ENCODE measurements at places on chromosomes 7 and 10.

GRCh38 chr10:90871766-90872647 lies at the start of gene RPP30:
RPP30 (plus strand) TSS chr10:90871974; CDS start chr10:90871987, 13 bp downstream.
- peak; percentile 96 for DNase-seq

DNA sequence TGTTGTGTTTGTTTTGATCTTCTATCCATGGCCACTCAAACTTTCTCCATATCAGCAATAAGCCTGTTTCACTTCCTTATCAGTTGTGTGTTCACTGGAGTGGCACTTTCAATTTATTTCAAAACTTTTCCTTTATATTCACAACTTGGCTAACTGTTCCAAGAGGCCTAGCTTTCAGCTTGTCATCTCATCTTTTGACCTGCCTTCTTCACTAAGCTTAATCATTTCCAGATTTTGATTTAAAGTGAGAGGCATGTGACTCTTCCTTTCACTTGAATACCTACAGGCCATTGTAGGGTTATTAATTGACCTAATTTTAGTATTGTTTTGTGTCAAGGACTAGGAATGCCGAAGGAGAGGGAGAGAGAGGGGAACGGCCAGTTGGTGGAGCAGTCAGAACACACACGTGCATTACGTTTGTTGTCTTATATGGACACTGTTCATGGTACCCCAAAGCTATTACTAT lies 5.5 kb upstream of the GNAT3 start:
- DNase-seq, result no peak

GRCh38 chr10:24305551-24306506 lies 96.9 kb downstream of the KIAA1217 start:
- no peak for DNase-seq

DNA sequence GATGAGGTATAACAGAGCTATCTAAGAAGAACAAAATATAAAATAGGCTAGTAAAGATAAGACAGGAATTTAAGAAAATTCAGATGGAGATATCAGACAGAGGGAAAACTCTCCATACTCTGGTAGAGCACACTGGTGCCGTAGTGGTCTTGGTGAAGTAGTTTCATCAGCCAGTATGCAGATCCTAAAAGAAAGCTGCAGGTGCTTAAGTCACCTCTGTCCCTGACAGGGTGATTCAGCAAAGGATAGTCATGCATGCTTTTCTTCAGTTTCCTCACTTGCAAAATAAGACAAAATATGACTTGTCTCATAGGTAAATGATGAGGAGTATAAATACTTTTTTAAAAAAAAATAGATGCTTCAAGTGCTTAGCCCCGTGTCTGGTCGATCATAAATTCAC lies 794.9 kb downstream of the TNS3 start:
- no peak for DNase-seq

GRCh38 chr7:137695942-137696341 lies 150.8 kb downstream of the DGKI start:
- no peak for DNase-seq

DNA sequence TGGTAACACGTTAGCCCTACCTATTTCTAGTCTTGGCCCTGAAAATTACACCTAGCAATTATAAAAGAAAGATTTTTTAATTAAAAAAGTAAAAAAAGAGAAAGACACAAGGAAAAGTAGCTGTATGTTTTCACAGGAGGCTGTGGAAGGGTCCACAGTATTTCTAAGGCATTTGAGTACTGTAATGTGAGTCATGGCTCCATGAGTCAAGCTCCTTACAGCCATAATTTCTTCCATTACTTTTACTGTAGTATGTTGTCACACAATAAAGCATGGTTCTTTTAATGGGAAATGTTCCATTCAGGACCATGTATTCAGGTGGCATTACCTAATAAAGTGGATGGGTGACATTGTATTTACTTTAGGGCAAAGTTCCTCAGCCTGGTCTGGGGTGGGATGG lies 113.4 kb downstream of the GPR37 start:
- no peak for DNase-seq

- peak; percentile 30 for DNase-seq
Observed at GRCh38 chr10:59622320-59623132, 87.1 kb downstream of the SLC16A9 start.

DNA sequence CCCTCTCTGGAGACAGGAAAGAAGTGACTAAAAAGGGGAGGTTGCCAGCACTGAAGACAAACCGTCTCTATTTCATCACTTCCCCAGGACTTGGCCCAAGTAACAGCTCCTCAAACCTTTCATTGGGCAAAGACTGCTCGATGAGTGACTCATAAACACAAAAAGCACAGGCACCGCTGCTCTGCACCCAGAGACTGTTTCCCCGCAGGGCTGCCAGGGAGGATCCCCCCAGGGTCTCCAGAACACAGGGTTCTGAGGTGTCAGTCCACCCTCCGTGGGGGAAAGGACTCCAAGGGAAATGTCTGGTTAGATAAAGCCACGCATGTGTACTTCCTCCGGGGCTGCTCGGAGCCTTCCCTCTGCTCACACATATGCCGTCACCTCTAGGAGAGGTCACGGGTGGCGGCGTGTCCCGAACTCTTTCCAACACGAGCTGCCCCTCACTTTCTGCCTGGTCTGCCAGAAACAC lies 59.9 kb downstream of the INSIG1 start:
- DNase-seq, result no peak

- peak; percentile 69 for DNase-seq
Observed at GRCh38 chr10:6778992-6779701, 199.1 kb upstream of the PRKCQ start.

- DNase-seq, result no peak
Observed at GRCh38 chr10:122462533-122463465, 1.4 kb downstream of the HTRA1 start.

GRCh38 chr10:79452174-79452611 lies 6.8 kb upstream of the ZCCHC24 start:
- no peak for DNase-seq

DNA sequence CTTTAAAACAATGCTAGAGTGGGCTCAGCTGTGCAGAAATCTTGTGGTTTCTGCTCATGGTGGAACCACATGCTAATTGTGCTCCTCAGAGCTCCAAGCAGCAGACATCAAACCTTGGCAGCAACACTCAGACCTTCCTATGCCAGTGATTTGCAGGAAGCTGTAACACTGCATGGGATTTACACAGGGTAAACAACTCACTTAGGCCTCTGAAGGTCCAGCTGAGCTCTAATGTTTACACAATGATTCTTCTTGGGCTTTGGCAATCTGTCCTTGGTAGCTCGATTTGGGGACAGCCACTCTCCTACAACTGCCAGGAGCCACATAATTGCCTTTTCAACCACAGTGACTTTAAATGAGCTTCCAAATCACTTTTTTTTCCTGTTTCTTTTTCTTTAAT lies 97.7 kb upstream of the PDLIM1 start:
- no peak for DNase-seq

DNA sequence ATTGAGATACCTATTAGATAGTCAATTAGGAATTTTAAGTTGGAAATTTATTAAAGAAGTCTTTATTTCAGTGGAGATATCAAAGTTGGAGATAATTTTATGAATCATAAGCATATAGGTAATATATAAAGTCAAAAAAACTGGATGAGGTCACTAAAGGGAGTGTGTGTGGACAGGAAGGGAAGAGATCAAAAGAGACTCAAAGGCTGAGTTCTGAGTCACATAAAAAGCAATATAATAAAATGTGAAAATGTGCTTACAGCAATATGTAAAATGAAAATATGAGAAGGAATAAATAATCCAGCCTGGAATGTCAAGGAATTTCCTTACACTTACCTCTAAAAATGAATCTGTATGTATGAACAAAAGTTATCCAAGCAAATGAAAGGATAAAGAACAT lies 583.3 kb upstream of the SORCS1 start:
- DNase-seq, result no peak

- no peak for DNase-seq
Observed at GRCh38 chr10:47447705-47448104, 36.2 kb downstream of the ANXA8 start.

GRCh38 chr7:36301914-36302771 lies 87.5 kb upstream of the ANLN start:
- DNase-seq, result no peak

- DNase-seq, result no peak
Observed at GRCh38 chr7:87475359-87476178, at the start of gene ABCB4. ABCB4 (minus strand) TSS chr7:87475680; CDS start chr7:87475465, 215 bp downstream.

Data from head of caudate nucleus (tissue), 42 donors.